ENCODE measurements at places on chromosomes 1 and 21. TPM values are rescaled to one million over a fixed set of nuclear protein-coding genes. Genes with fewer than 3 reads are reported as not detected.

OVAAL gene
- total RNA-seq = not detected

C1QB gene
- 126 TPM for total RNA-seq

DNA sequence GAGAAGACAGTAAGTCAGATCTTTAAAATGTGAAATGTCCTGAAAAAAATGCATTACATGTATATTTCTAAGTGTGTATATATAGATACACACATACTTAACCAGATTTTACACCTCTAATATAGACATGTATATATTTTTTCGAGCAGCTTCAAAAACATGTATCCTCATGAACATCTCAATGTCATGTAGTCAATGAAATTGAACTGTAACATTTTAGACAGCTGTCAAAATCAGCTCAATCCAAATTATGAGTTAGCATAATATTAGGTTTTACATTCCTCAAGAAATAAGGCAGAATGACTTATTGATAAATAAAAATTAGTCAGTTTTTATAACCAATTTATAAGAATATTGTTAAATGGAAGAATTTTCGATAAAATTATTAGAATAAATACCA, 665.7 kb downstream of the BRINP3 start:
- no peak for ATAC-seq

DNA sequence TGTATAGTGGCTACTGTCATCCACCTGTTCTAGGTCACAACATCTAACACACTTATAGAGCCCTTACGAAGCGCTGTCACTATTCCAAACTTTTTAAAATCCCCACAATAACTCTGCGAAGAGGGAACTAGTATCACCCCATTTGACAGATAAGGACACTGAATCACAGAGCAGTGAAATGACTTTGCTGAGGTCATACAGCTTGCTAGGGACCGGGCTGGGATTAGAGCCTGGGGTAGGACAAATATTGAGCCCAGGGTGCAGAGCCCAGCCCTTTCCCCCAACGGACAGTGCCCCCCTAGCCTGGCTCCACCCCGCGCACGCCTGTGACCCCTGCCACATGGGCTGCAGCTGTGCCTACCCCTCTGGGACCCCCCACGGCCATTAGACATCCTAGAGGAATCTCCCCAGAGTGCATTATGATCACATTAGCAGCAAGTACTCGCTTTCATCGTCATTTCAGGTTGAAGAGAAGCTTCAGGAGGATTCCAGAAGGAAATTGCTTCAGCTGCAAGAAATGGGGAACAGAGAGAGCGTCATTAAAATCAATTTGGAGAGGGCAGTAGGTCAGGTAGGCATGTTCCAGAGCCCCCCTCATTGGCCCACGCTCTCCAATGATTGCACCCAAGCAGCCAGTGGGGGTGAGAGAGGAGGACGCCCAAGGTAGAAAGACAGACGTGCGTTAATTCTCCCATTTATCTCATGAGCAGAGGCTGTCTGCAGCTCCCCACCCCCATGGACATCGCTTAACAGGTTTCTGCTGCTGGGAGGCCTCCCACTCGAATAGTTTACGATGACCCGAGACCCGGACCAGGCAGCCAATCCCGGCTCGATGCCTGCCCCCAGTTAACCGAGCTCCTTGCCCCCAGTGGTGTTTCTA, 77.2 kb downstream of the FHAD1 start:
- no peak for ATAC-seq

DNA sequence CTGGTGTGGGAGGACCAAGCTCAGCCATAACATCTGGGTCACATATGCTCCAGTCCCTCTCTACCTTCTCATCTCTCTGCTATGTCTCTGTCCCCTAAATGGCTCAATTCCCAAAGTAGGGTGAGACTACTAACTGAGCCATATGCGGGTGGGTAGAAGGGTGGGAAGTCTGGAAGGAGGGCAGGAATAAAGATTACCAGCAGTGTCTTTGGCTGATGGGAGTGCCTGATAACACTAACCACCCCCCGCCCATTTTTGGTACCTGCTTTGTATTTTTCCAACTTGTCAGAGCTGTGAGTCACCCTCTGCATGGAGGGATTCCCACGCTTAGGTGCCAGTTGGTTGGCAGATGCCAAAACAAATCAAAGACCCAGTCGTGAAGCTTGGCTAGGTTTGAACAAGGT, 14.9 kb upstream of the SSBP3 start:
- ATAC-seq = no peak

DNA sequence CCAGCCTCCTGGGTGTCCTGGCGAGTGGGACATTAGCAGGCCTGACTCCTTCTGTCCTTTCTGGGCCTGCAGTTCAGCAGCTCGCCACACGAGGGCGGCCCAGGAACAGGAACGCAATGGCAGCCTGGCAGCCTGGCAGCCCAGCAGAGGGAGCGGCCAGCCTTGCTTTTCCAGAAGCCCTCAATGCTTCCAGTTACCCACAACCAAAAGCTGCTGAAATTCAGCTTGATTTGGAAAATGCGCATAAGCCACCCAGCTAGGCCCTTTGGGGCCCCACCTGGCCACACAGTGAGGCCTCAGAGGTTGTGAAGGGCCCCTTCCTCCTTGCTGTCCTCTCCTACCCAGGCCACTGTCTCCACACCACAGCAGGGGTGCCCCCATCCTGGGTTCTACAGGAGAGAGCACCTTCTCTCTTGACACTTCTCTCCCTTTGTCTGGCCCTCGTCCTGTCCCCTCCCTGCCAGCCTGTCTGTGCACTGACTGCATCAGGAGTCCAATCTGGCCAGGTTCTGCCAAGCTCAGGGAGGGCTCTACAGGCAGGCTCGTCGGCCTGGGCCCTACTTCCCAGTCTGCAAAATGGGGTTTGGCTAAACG, 103.4 kb upstream of the VAMP3 start:
- peak; percentile 83 for ATAC-seq

All from gastroesophageal sphincter (tissue), 4 donors.